ENCODE measurements at places on chromosomes 11 and 22.

- DNase-seq: no peak
Observed at GRCh38 chr22:28027453-28028448, 108.7 kb upstream of the PITPNB start.

DNA sequence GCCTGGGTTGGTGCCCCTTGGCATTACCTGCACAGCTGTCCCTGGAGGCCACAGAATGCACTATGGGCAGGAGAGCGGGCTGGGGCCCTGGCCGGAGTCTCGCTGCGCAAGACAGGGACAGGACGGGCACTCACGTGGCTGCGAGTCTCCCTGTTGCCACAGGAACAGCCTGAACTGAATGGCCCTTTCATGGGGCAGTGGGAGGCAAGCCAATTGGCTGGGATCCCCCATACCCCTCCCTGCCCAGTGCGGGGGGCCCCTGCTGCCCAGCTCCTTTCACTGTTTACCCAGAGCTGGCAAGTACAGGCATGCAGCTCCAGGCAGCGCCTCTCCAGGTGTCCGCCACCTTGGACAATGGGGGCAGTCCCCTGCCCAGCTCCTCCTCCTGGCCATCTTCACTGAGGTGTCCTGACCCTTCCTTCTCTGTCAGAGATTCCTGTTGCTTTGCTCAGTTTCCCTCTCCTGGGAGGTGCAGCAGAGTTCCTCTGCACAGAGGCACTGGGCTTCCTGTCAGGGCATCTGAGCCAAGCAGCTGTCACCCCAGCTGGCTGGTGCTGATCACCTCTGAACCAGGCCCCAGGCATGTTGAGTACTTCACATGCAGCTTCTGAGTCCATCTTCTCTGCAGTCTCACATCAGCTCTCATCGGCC lies 5.2 kb downstream of the USP2 start:
- no peak for DNase-seq

DNA sequence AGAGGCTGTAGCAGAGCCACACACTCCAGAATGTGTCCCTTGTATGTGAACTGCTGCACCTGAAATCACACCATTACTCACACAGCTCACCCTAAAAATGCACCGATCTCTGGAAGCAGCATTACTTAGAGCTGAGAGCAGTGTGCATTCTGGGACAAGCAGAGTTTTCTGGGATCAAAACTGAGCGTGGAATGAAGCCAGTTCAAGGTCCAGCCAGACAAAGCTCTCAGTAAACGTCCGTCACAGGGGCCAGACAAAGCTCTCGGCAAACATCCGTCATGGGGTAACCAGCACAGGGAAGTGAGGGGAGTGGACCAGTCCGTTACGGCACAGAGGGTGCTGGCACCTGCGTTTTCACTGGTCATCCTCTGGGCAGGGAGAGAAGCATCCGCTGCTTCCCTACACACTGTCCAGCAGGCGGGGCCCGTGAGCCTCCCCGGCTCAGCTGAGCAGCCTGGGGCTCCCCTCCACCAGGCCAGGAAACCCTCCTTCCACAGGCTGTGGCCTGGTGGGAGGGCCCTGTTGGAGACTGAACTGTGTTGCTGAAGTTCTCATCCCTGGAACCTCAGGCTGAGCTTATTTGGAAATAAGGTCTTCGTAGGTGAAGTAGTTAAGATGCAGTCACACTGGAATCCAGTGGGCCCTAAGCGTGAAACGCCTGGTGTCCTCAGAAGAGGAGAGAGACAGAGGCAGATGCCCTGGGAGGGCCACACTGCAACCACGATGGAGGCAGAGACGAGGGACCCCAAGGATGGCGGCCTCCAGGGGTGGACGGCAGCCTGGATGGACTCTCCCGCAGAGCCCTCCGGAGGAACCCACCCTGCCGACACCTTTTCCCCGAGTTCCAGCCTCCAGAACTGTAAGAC lies 883.9 kb downstream of the BRD1 start:
- DNase-seq: peak; percentile 39

DNA sequence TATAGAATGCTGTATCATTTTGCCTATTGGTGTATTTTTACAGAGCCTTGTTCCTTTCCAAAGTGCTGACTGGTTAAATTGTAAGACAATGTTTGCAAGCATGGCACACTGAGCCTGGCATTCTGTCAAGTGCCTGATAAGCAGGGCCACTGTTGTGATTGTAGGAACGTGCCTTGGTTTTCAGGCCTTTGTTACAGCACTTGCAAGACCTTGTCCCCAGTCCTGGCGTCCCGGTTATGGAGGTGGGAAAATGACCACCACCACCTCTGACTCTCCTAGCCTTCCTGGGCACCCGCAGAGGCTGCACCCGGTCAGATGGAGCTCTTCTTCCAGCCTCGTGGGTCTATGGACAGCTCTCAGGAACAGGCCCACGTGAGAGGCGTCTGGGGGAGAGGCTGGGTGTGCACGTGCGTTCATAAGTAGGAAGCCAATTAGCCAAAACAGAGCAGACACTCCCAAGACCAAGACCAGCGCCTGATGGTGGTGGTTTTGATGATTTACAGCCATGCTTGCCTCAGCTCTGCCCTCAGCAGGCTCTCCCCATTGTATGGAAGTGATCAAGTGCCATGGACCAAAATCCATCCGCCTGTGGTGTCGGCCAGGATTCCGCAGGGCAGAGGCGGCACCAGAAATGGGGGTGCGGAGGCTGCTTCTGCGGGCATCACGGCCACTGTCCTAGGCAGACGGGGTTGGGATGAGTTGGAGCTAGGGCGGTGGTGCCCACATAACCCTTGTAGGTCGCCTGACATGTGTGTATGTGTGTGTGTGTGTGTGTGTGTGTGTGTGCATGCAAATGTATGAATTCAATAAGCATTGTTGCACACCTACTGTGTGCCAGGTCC lies 89.8 kb downstream of the RTL6 start:
- DNase-seq: no peak

DNA sequence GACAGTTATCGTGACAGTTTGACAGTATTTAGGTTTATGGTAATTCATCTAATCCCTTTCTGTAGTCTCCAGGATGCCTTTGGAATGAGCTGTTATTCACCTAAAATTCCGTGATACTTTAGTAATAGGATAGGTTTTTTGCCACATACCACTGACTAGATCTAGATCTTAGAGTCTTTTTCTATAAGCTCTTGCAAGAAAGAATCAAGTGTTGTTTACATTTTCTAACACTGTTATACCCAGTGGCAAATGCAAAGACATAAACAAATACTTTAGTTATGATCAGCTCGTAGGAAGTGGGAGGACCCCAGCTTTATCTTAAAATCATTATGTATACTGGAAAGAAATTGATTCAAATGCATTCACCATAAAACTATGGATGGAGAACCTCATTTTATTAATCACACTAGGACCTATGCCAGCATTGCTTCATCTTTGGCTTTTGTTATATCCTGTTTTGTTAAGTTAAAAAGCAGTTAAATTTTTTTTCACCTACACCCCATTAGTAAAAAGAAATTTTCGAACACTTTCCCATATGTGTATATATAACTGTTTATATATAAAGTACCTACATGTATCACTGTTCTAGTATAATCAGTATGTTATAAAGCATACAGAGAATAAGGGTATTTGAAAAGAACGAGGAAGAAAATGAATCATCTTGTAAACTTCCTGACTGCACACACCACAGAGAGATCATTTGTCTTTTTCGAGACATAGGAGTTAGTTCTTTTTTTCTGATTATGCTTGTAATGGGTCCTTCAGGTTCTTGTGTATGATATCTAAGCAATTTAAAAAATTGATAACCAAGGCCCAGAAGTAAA lies 60.9 kb downstream of the PDHX start:
- no peak for DNase-seq

DNA sequence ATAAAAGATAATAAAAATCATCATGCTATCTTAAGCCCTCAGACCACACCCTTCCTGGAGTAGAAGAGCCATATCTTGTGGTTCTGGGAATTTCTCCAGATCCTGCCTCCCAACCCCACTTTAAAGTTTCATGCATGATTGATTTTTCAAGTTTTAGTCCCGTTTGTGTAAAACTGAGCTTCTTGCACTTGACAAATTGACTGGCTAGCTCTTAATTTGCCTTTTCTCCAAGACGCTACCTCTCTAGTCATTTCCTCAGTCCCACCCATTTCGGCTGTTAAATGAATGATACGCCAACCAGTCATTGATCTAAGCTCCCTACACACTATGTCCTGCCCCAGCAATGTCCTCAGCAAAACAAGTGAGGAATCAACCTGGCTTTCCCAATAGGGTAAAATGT lies 71.8 kb upstream of the TEAD1 start:
- no peak for DNase-seq

DNA sequence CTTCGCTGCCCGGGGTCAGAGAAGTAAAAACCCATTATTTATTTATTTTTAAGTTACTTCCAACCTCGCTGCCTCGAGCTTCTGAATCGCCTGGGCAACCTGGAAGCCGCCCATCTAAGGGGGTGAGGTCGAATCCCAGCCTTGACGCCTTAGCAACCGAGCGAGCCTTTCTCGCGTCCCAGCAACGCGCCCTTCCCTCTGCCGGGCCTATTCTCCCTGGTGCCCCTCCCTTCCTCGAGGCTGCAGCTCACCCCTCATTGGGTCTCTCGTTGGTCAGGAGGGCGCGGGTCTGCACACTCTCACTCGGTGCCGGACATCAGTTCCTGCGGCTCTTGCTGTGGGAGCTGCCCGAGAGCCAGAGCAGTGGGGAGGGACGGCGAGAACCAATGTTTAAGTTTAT lies at the start of gene CCDC81:
Gene CCDC81, plus strand, starts transcription at position 302 of the 400 bp plus-strand sequence. CDS start 277 bp downstream, outside the sequence.
- peak; percentile 12 for DNase-seq

DNA sequence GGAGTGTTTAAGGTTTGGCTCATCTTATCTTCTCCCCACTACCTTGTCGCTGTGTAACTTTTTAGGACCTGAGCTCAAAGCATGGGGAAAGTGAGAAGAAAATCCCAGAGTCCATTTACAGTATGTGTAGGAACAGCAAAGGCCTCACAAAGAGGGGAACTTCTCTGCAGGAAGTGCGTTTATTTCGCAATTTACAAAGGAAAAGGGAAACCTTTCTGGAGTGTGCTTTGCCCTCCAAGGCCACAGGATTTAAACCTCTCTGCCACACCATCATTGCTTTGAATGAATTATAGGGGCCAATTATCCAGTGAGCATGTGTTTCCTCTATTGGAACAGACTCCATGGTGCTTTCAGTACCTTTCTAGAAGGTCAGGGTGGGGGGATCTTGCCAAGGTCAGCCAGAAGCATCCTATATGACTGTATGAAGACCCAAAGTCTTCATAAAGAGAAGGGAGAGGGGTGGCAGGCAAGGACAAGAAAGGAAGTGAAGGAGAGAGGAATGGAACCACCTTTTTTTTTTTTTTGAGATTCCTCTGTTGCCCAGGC lies 68.1 kb upstream of the LMO2 start:
- no peak for DNase-seq

- DNase-seq: no peak
Observed at GRCh38 chr22:46069521-46070214, 80.7 kb upstream of the PPARA start.

GRCh38 chr22:20102203-20102780 lies 13.6 kb upstream of the RANBP1 start:
- no peak for DNase-seq

DNA sequence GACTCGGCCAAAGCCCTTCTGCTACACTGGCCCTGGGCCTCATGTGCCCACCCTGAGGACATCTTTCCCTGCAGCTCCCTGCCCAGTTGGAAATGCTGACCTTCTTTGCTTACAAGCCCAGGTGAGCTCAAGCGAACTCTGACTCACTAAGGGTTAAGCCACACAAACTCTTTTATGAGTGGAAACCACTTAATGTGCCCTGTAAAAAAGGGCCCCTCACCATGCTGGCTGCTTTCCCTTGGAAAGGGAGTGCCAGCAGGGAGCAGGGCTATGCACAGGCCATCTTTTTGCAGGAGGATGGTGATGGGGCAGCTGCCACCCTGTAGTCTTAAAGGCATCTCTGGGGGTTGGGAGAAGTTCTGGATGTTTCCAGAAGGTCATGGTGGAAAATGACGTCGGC lies 18.7 kb downstream of the EHF start:
- no peak for DNase-seq

- DNase-seq: no peak
Observed at GRCh38 chr11:74330075-74330858, 18.8 kb upstream of the P4HA3 start.

GRCh38 chr22:25054943-25055511 lies 102.5 kb downstream of the KIAA1671 start:
- DNase-seq: no peak
